GM23338 (cell line): ENCODE measurements at places on chromosomes 11 and 22. TPM values are rescaled to one million over a fixed set of nuclear protein-coding genes. Genes with fewer than 3 reads are reported as not detected.

DNA sequence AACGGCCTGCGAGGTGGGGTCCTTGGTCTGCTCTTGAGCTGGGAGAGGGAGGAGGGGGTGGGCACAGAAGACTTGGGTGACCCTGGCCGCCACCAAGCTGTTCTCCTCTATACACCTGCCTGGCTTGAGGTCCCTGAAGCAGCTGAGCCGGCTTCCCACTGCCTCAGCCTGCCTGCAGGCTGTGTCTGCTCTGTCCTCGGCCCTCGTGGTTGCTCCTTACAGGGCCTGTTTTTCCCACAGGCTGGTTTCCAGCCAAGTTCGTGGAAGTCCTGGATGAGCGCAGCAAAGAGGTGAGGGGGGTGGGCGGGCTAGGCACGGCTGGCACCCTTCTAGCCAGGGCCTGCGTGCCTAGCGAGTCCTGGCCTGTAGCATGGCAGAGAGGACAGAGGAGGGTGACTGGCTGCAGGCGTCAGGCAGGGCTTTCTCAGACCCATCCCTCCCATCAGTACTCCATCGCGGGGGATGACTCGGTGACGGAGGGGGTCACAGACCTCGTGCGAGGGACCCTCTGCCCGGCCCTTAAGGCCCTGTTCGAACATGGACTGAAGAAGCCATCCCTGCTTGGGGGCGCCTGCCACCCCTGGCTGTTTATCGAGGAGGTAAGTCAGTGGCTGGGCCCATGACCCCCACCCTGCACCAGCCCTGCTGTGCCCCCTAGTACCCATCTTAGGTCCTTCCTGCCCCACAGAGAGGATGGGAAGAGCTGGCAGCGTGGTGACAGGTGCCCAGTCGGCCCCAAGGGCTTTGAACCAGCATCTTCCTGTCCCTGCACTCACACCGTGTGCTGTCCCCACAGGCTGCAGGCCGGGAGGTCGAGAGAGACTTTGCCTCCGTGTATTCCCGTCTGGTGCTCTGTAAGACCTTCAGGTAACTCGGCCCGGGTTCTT lies 37.7 kb downstream of the SGSM3 start:
- no peaks in the 10 kb centered on the region for H3K4me1 ChIP-seq
- H3K27me3 ChIP-seq: no peaks in the 10 kb centered on the region
- H3K4me3 ChIP-seq: no peak overlapping the region
- no peak for DNase-seq

GRCh38 chr22:27312966-27313855 lies 488.3 kb downstream of the MN1 start:
- H3K4me1 ChIP-seq: peaks cover 29% of the 10 kb centered on the region
- H3K4me3 ChIP-seq: no peak overlapping the region
- H3K36me3 ChIP-seq: no peaks in the 10 kb centered on the region
- H3K27ac ChIP-seq: no peak overlapping the region
- H3K27me3 ChIP-seq: no peaks in the 10 kb centered on the region

GRCh38 chr22:41245917-41246499 lies 5.3 kb upstream of the CHADL start:
- DNase-seq: peak; percentile 81
- no peaks in the 10 kb centered on the region for H3K4me1 ChIP-seq
- no peaks in the 10 kb centered on the region for H3K27me3 ChIP-seq
- peaks cover 19% of the 10 kb centered on the region for H3K36me3 ChIP-seq
- no peak overlapping the region for H3K27ac ChIP-seq

DNA sequence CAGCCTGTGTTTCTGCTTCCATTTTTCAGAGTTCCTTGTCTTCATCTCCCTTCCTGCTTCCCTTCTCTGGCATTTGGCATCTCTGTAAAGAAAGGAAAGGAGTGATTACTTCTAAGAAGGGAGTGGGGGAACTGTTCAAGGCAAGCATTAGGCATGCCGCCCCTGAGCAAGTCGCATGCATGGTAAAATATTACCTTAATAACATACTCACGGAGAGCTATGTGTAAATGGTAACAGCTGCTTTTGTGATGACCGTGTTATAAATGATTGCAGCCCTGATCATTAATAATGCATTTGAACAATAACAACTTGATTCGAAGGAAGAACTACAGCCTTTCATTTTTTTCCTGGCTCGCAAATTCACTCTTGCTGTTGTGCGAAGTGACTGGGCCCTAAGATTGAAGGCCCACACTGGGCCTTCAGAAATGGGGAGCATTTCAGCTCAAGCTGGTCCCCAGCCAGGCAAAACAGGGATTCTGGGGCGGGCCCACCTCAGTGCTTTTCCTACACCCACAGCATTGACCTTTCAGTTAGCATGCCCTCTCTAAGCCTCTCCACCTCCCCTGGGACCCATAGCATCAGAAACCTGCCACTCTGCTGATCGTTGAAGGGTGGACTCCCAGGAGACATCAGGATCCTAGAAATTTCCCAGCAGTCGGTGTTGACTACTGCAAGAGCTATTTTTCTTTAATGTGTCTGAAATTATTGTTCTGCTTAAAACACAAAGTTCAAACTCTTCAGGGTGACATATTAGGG lies 263.0 kb upstream of the CADM1 start:
- no peak for DNase-seq
- no peak overlapping the region for H3K27ac ChIP-seq
- no peaks in the 10 kb centered on the region; the same call in 1 of the 2 replicates for H3K27me3 ChIP-seq
- no peak overlapping the region for H3K4me3 ChIP-seq
- H3K36me3 ChIP-seq: no peaks in the 10 kb centered on the region
- H3K4me1 ChIP-seq: no peaks in the 10 kb centered on the region

DNA sequence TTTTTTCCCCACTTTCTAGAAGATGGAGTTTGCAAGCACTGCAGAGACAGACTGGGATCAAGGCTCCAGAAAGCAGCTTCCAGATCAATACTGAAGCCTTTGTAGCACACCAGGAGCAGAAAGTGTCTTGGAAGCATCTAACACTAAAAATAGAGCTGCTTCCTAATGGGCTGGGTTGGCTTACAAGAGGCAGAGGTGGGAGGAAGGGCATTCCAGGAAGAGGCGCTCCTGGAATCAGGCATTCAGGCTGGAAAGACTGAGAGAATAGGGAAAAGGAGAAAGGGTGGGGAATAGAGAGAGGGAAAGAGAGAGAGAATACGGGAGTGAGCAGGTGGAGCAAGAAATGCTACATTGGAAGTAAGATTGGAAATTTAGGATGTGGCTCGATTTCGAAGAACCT lies 395.9 kb downstream of the OPCML start:
- no peak overlapping the region for H3K27ac ChIP-seq
- peaks cover 17% of the 10 kb centered on the region for H3K4me1 ChIP-seq
- no peaks in the 10 kb centered on the region for H3K27me3 ChIP-seq

- no peaks in the 10 kb centered on the region for H3K36me3 ChIP-seq
- no peaks in the 10 kb centered on the region for H3K4me1 ChIP-seq
- no peak overlapping the region for H3K4me3 ChIP-seq
- no peak for DNase-seq
Measured at GRCh38 chr11:68962527-68963250, 18.1 kb downstream of the MRGPRD start.

DNA sequence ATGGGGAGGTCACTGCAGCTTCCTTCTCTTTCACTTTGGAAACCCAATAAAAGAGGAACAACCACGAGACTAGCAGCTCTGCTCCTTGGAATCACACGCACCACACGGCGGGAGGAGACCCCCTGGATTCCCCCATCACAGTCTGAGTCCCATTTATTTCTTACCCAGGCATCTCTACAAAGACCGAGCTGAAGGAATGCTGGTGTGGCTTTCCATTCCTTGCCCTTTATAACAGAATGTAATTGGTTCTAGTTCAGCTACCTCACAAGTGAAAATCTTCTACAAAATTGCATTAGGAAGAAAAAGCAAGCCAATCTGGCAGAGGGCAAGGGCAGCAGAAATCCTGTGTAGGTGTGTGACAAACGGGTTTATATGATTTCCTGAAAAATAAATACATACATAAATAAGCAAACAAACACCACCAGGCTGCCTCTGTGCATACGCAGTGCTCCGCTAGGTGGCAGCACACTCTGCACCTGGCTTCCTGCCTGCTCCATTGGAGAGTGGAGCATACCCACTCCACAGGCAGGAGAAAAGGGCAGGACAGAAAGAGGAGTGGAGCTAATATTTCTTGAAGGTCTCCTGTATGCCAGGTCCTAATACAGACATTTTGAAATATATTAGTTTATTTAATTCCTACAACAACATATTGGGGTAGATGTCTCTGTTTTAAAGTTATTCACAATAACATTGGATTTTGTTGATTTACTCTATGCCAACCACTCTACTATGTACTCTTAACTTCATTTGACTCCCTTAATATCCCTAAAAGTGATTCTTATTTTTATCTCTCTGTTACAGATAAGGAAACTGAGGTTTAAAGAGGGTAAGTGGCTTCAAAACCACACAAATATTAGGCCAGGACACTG lies 673.1 kb downstream of the KCNA4 start:
- DNase-seq: peak; percentile 72
- no peak overlapping the region for H3K27ac ChIP-seq
- H3K36me3 ChIP-seq: no peaks in the 10 kb centered on the region
- H3K4me3 ChIP-seq: no peak overlapping the region
- no peaks in the 10 kb centered on the region for H3K4me1 ChIP-seq
- H3K27me3 ChIP-seq: no peaks in the 10 kb centered on the region

DNA sequence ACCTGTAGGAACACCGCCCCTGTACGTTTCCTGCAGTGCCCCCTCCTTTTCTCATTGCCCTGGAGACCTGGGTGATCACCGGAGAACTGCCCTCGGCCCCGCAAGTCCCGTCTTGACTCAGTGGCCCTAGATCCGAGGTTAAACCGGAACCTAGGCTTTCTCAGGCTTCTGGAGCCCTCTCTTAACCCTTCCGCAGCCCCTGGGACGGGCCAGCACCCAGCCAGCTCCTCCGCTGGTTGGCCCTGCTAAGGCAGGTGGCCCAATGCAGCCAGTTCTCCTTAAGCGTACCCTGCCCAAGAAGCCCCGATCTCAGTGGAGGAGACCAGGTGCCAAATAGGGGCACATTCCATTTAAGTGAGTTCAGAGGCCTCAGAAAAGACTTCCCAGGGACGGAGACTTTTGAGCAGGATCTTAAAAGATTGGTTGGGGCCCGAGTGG lies 776 bp downstream of the NLRX1 start:
- H3K27ac ChIP-seq: peak overlapping the region; percentile 99
- no peaks in the 10 kb centered on the region for H3K36me3 ChIP-seq
- H3K4me1 ChIP-seq: peaks cover 12% of the 10 kb centered on the region; the same call in 1 of the 2 replicates
- no peaks in the 10 kb centered on the region for H3K27me3 ChIP-seq
- peak; percentile 92 for DNase-seq

DNA sequence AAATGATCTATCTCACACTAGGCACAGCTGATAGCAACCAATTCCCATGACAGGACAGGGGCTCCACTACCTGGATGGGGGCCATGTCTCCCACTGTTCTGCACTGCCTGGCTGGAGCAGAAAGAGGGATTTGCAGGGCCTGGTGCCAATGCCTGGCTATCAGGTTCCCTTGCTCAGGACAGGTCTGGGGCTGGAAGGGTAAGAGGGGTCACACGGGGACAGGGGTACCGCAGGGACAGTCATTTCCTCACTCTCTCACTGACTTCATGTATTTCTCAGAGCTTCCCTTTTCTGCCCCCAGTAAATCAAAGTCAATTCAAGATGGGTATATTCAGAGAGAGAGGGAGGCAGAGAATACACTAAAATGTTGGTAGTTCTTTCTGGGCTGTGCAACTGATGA lies 119.1 kb upstream of the CSNK2A3 start:
- DNase-seq: no peak
- H3K4me3 ChIP-seq: no peak overlapping the region
- no peaks in the 10 kb centered on the region for H3K27me3 ChIP-seq
- no peaks in the 10 kb centered on the region for H3K36me3 ChIP-seq

DNA sequence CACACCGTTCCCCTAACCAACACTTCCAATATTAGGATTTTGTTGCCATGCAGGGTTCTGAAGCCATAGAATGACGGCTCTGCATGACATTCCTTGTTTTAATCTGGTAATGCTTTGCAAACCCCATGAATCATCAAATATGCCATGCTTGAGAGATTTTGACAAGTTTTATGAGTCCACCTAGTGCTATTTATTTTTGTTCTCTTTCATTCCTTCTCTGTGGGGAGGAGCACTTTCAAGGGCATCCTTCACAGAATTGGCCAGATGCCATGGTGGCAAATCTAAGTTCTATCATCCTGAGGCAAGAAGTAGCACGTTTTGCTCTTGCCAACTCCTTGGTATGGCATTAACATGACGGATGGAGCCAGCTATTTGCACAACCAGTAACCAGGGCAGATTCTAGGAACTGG lies 268.4 kb downstream of the FAM76B start:
- H3K27ac ChIP-seq: no peak overlapping the region
- no peaks in the 10 kb centered on the region for H3K36me3 ChIP-seq
- no peaks in the 10 kb centered on the region for H3K27me3 ChIP-seq
- DNase-seq: no peak
- no peak overlapping the region for H3K4me3 ChIP-seq
- H3K4me1 ChIP-seq: no peaks in the 10 kb centered on the region

DNA sequence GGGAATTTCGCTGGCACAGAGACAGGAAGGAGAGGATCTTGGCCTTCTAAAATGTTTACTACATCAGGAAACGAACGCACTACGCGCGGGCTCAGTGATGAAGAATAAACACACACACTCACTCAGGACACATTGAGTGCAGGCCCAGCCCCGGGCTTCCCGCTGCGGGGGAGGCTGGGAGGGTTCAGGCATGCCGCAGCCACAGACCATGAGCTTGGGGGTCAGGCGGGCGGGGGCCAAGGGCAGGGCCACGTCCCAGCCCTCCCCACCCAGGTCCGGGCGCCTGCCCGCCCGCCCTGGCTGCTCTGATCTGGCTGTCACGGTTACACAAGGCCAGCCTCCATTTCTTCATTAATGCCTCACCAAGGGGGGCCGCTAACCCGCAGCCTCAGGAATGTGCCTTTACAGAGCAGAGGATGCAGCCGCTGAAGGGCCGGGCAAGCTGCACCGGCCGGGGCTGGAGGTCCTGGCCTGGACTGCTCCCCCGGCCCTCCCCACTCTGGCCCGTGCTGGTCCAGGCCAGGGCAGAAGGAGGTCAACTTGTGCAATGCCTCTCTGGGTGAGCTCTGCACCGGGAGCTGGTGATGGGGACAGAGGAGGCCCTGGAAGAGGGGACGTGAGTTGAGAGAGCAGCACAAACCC lies 41.7 kb downstream of the IGF2 start:
- peak; percentile 86 for DNase-seq
- H3K36me3 ChIP-seq: no peaks in the 10 kb centered on the region
- no peak overlapping the region; the same call in 1 of the 2 replicates for H3K4me3 ChIP-seq
- H3K27me3 ChIP-seq: no peaks in the 10 kb centered on the region
- H3K27ac ChIP-seq: no peak overlapping the region

The AKIP1 gene
- total RNA-seq: 14.0 and 16.7 TPM in 2 replicates

The THOC5 gene
- total RNA-seq: 50.3 and 53.4 TPM in 2 replicates

The PHETA2 gene
- 5.9 and 7.6 TPM in 2 replicates for total RNA-seq

The SHISA8 gene
- 0.62 and 5.1 TPM in 2 replicates for total RNA-seq

The FLRT1 gene
- total RNA-seq: 0.54 and 1.1 TPM in 2 replicates

The ANGPTL5 gene
- not detected in 2 replicates for total RNA-seq
